RCC 7860 (cell line): ENCODE measurements at places on chromosomes 7 and 10.
A peak's percentile ranks its signal among the peaks of the same experiment; 100 is the strongest.

GRCh38 chr10:75233444-75234016 lies 2.2 kb downstream of the COMTD1 start:
- DNase-seq: no peak

- DNase-seq: no peak
Measured at GRCh38 chr10:91210014-91210413, 10.4 kb upstream of the PCGF5 start.

DNA sequence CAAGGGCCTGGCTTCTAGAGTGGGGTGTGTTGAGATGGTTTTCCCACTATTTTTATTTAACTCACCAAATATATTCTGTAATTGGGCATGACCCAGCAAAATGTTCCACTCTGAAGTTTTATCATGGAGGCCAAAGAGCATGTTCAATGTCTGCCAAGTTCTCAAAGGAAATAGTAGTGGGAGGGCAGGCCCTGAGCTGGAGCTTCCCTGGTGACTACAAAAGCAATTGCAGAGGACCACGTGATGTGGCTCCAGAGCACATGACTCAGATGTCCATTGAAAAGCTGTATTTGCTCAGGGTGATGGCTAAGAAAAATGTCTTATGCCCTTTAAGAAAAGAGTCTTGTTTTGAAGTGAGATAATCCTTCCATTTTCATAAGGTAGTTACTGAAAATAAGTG lies 1024.8 kb downstream of the LRMDA start:
- peak; percentile 12 for DNase-seq

DNA sequence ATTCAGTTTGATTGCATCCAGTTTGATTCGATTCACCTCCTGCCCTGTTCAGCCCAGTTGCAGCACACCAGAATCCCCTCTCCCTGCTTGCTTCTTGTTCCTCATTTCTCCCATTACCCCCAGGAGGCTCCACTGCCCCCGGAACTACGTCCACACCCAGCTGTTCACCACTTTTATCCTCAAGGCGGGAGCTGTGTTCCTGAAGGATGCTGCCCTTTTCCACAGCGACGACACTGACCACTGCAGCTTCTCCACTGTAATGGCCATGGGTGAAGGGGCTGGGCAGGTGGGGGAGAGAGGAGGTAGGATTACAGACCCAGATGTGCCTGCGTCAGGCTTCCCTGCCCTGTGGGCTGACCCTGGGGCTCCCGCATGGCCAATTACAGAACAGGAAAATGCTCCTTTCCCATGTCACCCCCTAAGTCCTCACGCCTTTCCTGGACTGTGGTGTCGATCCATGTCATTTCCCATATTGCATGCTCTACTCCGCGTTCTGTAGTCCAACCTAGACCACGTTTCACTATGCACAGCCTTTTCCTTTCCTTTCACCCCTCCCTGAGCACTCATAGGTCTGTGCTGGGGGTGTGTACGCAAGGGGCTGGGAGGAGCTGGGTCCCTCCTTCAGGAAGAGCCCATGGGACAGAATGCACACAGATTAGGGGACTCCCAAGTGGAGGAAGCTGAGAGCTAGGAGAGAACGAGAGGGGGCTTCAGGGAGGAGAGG lies 8.2 kb downstream of the GHRHR start:
- DNase-seq: no peak

GRCh38 chr7:43391518-43391917 lies 191.4 kb upstream of the STK17A start:
- no peak for DNase-seq

DNA sequence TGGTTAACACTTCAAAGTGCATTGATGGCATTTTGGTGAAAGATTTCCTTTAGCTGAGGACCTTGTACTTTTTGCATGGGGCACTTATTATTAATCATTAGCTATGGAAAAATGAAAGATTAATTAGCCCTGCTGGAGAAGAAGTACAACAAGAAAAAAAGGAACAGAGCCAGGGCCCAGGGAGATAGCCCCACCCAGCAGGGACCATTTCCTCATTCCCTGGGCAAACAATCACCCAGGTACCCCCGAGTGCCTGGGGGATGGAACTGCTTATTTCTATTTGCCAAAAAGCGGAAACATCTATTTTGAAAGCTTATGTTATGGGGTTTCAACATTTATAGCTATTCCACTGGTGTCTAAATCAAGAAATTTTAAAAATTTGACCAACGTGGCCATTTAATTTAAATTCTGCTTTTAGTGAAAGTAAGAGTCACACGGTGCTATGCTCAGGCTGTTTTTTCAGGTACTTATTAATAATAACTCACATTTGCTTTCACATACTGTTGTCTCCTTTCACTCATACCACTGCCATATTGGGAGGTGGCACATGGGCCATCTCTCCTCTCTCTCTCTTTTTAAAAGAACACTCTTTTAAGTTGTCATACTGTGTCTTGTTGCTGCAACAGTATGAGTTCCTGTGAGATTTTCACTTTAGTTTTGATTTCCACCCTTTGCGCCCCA lies 143.6 kb upstream of the KIF5B start:
- no peak for DNase-seq

DNA sequence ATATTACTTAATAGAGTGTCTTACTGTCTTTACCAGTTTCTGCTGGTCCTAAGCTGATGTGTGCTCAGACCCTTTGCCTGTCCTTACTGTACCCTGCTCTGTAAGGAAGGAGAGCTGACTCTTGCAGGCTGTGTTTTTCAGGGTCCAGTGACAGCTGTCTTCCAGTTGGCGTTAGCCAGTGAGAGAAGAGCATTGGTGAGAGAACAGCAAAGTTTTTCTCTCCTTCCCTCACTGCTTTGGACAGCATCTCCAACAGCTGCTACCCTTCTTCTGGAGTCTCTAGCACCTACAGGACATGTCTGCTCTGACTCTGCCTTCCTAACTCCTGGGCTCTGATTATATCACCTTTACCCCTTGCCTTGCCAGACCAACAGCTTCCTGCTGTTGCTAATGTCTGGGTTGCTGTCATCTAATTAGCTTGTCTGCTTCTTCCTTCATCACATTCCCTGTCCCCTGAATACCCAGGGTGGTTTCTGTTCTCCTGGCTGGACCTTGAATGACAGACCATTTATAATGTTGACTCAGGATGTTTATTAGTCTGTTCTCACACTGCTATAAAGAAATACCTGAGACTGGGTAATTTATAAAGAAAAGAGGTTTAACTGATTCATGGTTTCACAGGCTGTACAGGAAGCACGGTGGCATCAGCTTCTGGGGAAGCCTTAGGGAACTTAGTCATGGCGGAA lies 23.5 kb upstream of the PANK1 start:
- no peak for DNase-seq

DNA sequence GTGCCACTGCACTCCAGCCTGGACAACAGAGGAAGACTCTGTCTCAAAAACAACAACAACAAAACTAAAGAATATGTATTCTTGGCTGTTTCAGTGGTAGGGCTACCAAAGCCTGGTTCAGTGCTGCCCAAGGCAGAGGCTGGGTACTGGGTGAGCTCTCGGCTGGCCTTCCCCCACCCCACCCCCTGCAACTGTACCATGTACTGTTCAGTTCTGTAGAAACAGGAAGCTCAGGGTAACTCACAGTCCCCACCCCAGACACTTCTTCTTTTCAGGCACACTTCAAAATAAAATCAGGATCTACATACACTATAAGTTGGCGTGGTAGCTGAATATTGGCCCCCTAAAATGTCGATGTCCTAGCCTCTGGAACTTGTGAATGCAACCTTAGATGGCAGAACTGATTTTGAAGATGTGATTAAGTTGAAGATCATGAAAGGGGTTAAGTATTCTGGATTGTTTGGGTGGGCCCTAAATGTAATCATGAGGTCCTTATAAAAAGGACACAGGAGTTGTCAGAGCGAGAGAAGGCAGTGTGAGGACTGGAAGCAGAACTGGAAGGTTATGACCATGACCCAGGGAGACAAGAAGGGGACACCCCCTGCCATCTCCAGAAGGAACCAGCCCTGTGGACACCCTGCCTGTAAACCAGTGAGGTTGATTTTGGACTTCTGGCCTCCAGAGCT lies 31.2 kb downstream of the TBXAS1 start:
- no peak for DNase-seq

DNA sequence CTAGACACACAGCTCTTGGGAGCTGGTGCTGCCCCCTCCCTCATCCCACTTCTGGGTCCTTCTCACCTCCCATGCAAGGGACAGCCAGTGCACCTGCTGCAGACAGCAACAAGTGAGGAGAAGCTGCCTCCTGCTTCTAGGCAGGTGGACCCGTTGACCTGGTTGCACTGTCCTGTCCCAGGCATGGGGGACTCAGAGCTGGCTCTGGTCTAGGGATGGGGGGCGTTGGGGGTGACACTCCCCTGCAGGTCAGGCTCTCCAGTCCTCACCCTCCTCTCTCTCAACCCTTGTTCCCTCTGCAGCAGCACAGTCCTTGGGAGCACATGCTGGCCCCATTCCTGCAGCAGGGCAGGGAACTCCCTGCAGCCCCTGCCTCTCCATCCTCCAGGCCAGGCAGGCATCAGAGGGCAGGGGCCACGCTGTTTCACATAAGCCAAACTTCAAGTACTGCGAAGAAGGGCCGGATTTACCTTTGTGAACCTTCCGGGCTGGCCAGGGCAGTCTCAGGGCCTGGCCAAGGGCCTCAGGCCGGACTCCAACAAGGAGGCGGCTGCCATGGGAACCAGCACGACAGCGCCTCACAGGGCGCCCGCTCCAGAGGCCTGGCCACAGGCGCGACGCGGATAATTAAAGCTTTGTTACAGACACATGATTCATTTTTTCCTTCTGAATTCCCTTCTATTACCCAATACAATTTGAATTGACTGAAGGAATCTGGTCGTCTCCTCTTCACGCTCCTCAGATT lies 48.5 kb downstream of the RASGEF1A start:
- no peak for DNase-seq

- DNase-seq: no peak
Measured at GRCh38 chr7:37259319-37259821, 189.3 kb downstream of the ELMO1 start.

GRCh38 chr10:73501651-73502050 lies 5.8 kb upstream of the PPP3CB start:
- DNase-seq: no peak

DNA sequence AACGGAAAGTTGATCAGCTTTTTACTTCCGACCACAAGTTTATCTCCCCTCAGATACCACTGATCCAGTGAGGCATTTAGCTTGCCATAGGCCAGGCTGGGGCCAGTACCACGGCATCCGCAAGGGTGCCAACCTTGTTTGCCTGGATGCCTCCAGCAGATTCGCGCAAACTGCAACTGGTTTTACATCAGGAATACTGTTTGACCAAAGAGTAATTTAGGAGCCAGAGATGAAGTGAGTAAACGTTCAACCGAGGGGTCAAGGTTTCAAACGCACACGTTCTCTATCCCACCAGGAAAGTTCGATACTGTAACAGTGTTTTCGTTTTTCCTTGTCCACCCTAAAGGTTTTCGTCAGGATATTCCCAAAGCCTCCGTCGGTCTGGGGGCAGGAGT lies 266 bp upstream of the MDFIC start:
- DNase-seq: peak; percentile 27

DNA sequence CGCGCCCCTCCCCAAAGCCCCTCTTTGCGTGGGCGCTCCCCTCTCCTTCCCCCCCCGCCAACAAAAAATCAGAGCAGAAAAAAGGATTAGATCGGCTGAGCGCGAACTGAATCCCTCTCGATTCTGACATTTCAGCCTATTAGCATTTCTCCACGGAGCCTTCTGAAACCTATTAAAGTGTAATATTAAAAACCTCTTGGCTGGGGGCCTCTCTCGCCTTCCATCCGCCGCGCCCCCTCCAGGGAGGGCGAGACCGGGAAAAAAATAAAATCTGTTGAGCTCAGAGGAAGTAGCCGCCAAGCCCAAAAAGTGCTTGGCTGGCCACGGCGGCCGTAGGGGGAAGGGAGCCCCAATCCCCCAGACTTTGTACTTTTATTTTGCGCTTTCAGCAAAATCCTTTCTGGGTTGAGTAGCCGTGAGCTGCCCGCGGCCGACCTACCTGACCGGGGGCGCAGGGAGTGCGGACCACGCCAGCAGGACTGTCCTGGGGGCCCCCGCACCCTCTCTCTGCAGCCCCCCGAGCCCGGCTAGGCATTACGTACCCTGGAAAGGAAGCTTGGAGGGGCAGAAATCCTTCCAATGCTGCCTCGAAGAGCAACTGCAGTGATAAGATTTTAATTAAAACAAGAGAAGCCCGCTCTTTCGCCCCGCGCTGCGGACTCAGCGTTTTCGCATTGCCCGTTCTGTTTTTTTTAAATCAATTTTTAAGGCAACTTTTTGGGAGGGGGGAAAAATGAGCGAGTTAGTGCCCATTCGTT lies 1.3 kb upstream of the TNRC18 start:
- peak; percentile 31 for DNase-seq

DNA sequence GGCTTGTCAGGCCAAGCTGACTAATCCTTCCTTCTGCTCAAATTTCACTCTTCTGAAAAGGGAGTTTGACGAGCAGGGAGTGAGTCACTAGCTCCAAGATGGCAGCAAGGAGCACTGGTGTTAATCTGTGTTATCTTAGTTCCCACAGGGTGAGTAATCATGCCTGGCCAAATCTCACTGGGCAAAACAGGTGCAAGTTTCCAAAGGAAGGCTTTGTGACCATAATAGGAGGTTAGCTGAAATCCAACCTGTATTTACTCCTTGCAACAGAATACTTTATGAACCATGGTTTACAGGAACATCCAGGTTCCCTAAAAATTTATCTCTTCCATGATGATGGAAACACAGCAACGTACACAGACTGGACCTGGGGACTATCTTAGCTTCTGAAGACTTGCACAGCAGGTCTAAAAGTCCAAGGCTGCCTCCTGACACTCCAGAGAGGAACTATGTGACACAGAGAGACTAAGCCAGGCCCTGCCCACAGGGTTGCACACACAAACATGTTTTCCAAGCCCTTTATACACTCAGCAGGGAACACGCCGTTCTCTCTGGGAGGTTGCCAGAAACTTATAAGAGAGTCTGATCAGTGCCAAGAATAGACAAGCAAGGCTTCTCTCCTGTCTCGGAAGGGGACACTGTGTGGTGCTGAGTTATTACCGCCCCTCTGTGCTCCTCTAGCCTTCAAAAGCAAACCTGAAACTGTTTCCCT lies 46.3 kb downstream of the PDK4 start:
- peak; percentile 90 for DNase-seq

DNA sequence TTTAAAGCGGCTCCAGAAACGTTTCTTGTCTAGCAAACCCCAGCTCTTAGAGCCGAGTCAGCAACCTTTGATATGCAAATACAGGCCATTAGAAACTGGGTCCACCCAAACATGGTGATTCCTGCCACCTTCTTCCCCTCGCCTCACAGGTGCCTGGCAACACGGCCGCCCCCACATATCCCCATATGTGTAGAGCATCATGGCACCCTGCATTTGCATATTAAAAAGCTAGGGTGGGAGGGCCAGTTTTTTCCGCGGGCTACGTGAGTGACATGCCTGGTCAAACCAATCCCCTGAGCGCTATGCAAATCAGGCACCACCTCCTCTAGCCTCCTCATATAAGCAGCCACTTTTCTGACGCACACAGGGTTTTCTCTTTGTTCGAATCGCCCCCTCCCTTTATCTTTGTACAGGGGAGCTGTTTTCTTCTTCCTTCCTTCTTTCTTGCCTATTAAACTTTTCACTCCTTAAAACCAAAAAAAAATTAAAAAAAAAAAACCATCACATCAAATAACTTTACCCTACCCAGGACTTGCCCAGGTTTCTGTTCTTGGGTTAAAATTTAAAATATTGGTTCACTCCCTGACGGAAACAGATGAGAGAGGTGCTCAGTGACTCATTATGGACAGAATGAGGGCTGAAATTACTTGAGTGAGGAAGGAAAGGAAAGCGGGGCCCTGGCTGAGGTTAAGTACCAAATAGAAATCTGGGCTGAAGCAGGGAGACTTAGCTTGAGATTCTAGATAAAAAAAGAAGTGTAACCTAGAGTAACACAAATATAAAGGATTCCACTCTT lies 59.8 kb downstream of the COA1 start:
- DNase-seq: peak; percentile 52
